ENCODE measurements at places on chromosomes 16 and 17. TPM values are rescaled to one million over a fixed set of nuclear protein-coding genes. Genes with fewer than 3 reads are reported as not detected.

The LDHD gene
- not detected for total RNA-seq

The LSM12 gene
- total RNA-seq: 40.5 TPM

The MAPT gene
- total RNA-seq: 0.86 TPM

The CENPT gene
- total RNA-seq: 72.3 TPM

The SPATA22 gene
- not detected for total RNA-seq

The GAS2L2 gene
- 0.27 TPM for total RNA-seq

The LMF1 gene
- total RNA-seq: 18.2 TPM

The NUBP2 gene
- 39.2 TPM for total RNA-seq

The CCR7 gene
- 196 TPM for total RNA-seq

The KRTAP9-2 gene
- total RNA-seq: not detected

The MINK1 gene
- 85.9 TPM for total RNA-seq

The TEX14 gene
- total RNA-seq: 1.3 TPM

The CACNG4 gene
- not detected for total RNA-seq

The MLKL gene
- 13.2 TPM for total RNA-seq

The CTRB1 gene
- not detected for total RNA-seq

The LRRC46 gene
- total RNA-seq: 1.5 TPM

All from CD8-positive, alpha-beta T cell (primary cell).